ENCODE measurements at places on chromosomes 3 and 15. TPM values are rescaled to one million over a fixed set of nuclear protein-coding genes. Genes with fewer than 3 reads are reported as not detected.

- no peak for DNase-seq
Observed at GRCh38 chr3:60650171-60650570, 601.1 kb downstream of the FHIT start.

DNA sequence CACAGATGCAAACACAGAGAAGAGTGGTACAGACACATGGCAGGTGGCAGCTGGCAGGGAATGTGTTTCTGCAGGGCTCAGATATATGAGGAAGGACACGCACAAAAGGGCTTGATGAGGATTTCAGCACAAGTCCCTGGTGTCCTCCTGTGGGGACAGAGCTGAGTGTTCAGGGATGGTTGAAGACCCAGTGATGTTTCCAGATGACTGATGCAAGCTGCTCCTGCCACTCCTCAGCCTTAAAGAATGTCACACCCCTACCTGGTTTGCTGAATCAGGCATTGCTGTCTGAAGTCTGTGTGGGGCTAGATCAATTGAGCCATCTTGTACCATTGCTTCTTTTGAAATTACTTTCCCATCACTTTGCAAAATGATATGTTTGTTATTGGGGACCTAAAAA lies 40.2 kb downstream of the TNFAIP8L3 start:
- DNase-seq, result no peak

DNA sequence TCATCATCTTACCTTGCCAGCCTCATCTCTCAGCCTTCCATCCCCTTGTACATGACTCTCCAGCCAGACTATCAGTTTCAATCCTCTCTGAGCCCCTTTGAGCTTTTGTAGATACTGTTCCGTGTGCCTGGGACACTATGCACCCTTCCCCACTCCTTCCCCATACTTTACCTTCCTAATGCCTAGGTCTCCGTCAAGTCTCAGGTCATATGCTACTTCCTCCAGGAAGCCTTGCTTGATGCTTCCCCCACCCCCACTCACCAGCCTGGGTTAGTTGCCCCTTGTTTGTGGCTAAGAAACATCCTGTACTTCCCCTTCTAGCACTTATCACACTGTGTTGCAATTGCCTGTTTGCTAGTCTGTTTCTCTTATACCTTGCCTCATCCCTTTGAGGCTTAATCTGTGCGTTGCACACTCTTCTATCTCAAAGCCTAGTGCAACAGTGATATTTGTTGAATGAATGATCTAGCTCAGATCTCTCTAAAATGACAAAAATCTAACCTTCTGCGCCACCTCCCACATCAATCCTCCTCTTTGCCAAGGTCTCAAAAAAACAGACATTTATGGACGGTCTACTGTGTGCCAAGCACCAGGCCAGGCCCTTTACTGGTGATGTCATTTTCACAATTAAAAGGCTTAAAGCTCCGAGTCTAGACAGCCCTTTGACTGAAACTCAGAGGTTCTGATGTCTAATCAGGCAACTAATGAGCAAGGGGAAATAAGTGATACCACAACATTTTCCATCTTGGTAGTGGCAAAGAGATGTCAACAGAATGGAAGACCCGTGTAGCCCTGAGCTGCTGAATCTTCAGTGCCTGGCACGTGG lies 6.5 kb upstream of the USP3 start:
- DNase-seq, result peak; percentile 54

DNA sequence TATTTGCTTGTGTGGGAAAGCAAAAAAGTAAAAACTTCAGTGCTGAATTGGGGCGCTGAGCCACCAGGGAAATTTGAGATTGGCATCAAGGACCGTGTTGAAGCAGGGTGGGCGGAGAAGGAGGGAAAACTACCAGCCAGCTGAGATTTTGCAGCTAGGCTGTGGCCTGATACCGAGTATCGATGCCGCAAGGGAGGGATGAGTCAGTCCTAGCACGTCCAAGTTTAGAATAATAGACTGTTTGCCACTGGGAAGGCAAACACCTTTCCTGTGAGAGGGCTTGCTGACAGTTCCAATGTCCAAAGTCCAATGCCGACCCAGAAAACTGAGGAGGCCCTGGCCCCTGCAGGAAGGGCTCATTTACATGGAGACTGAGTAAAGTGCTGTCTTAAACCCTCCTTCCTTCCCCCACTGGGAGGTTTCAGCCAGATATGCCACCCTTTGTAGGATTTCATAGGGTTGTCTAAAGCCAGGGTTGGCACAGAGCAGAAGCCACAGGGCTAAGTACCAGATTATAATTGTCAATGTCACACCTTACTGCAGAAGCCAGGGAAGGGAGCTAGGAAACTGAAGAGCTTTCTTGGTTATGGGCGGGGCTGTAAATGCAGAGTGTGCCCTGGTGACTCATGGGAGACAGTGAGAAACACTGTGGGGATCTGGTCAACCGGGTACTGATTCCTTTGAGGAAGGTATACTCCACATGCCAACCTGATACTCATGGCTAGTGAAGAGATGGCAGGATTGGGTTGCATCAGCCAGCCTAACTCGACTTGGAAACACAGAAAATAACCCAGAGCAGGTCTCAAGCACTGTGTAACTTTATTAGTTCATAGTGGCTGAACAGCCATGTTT lies 28.4 kb upstream of the PIK3CB start:
- no peak for DNase-seq

GRCh38 chr3:69143612-69144011 lies 21.2 kb upstream of the LMOD3 start:
- DNase-seq, result no peak

GRCh38 chr15:79849789-79850188 lies 47.0 kb downstream of the MTHFS start:
- no peak for DNase-seq

DNA sequence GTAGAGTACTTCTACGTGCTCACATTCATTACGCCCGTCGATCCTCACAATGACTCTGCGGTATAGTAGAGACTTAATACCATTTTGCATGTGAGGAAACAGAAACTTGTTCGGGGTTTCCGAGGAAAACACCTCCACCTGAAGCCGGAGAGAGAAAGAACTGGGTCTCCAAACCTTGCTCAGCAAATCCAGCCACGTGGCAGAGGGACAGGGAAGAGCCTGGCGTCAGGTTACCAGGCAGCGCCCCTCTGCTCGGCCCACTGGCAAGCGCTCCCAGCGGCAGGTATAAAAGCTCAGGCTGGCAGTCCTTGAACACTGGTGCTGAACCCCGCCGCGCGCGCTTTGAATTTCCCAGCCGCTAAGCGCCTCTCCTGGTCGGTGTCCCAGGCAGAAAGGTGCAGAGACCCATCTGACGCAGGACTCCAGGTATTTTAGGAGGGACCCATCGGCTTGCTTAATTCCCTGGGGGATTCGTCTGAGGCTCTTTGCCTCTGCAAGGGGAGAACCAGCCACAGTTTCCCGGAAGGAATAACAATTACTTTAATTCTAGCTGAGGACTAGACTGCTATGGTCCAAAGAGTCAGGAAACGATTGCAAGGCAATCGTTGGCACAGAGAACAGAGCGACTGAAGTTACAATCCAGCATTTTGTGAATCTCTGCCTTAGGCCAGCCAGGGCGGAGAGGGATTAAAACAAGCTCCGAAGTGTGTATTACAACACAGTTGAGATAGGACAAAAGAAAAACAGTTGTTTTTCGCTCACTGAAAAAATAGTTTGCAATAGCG lies at the start of gene C2CD4A:
TSS of gene C2CD4A (plus strand) at position 315 of the 785 bp plus-strand sequence. CDS start 637 bp downstream, outside the sequence.
- DNase-seq, result peak; percentile 62

DNA sequence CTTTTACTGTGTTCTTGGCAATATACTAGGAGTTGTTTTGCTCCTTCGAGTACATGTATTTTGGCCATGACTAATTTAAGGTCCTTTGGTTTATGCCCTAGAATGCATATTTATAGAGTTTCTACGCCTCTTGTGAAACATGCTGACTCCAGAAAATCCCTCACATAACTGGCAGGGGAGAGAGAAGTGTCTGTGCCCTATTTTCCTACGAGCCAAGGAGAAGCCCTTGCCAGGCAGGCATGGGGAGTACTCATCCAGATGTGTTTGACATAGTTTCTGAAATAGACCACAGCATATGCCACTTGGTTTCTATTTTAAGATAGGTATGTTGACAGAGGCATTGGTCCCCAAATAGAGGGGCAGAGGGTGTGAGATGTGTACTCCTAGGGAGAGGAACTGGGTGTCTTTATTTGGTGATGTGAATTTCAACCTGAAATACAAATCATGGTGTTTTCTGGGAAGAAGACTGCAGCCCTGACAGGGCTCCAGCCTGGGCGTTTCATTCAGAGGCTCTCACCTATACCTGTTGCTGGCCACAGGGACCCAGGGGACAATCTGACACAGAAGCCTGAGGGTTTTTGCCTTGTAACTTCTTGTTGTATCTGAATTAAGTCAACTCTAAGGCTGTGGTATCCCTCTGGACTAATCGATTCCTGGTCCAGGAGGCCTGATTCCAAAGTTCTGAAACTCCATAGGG lies 267.8 kb upstream of the C2CD4B start:
- DNase-seq, result no peak

DNA sequence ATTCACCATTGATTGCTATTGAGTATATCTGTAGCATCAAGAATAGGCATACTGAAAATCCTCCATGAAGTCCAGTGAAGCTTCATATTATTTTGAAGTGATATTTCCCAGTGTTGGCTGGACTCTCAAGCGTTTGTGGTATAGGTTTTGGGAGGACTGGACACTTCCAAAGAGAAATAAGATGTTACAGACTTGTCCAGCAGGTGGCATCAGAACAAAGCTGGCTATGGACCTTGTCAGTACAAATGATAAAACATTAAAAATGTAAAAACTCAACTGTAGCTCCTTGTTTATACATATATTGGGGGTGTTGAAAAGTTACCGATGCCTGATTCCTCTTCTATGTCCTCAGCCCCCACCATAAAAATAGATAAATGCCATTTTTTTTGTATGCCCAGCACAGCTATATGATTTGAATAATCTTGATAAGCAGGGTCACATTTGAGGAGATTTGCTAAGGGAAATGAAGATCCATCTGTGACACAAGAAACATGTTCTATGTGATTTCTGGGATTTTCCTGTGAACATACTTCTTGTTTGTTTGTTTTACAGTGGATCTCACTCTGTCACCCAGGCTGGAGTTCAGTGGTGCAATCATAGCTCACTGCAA lies 54.5 kb upstream of the GOLGA6B start:
- no peak for DNase-seq

The TRIM42 gene
- total RNA-seq, result not detected

The GOLGA8T gene
- 0.21 TPM for total RNA-seq

The SQOR gene
- total RNA-seq, result 57.0 TPM

The IL17RD gene
- 0.04 TPM for total RNA-seq

The CLDN18 gene
- not detected for total RNA-seq

Data from activated naive CD8-positive, alpha-beta T cell treated with anti-CD3 and anti-CD28 coated beads for 36 hours (primary cell).